ENCODE measurements at places on chromosomes 6 and 20. TPM values are rescaled to one million over a fixed set of nuclear protein-coding genes. Genes with fewer than 3 reads are reported as not detected.

DNA sequence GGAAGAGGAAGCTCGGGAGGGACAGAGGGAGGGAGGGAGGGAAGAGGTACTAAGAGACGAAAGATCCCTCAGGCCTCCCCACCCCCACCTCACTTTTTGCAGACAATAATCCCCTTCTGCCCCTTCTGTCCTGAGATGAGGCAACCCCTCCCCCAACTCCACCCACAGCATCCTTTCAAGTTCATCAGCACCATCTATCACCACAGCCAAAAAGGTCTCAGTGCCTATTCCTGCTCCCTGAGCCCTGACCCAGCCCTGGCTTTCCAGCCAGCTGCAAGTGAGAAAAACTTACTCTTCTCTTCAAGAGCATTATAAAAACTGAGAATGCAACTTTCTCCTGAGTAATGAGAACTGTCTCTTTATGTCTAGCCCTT lies 133.2 kb upstream of the LRFN2 start:
- no peak for DNase-seq

Gene SCUBE3
- polyA plus RNA-seq, result 1.1 TPM

Gene OPRM1
- polyA plus RNA-seq, result not detected

GRCh38 chr6:150915880-150916265 lies 50.4 kb downstream of the MTHFD1L start:
- DNase-seq, result no peak

Gene JARID2
- 16.2 TPM for polyA plus RNA-seq

- DNase-seq, result no peak
Observed at GRCh38 chr6:3294921-3295871, 36.4 kb downstream of the PSMG4 start.

- DNase-seq, result no peak
Observed at GRCh38 chr6:169589699-169590257, 112.1 kb downstream of the WDR27 start.

DNA sequence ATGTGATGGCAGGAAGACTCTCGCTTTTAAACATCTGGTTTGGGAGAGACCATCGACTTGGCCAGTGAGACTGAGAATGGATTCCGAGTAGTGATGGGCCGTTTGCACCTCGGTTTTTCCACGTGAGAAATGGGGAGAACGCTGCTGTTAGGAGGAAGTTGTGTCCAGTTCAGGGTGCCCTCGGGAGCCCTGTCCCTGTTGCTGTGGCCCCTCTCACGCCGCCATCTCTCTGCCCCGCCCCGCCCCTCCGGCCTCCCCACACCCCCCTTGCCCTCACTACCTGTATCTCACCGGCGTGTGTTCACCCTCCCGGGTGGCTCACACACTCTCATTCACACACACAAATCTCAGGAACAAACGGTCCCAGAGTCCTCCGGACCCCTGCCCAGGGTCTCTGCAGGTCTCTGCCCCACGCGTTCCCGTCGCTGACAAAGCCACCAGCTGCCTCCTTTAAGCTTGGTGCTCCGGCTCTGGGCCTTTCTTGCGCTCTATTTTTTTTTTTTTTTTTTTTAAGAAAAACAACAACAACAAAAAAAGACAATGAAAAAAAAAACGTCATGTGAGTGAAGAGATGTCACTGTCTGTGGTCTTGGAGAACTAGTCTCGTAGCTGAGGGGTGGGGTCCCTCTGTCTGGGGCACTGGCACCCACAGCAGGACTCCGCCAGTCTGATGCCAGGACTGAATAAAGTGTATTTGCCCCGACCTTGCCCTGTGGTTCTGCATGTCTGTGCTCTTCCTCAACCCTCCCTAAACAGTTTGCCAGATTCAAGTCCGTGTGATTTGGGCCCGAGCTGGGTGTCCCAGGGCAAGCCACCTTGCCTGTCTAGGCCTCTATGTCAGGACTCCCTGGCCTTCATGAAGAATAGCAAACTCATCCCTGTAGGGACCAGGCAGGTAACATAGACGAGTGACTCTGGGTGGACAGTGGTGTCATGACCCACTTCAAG lies 2.9 kb downstream of the SOX12 start:
- DNase-seq, result peak; percentile 47

- DNase-seq, result no peak
Observed at GRCh38 chr6:20367743-20368485, 33.8 kb upstream of the E2F3 start.

Gene KCNS1
- polyA plus RNA-seq, result 0.04 TPM

- DNase-seq, result peak; percentile 84
Observed at GRCh38 chr20:17568972-17569521, 828 bp upstream of the DSTN start.

Gene RUNX2
- polyA plus RNA-seq, result 1.1 TPM

- peak; percentile 78 for DNase-seq
Observed at GRCh38 chr20:3753098-3753497, 14.5 kb downstream of the ADISSP start.

Data from hindlimb muscle (tissue), 1 donor.